ENCODE measurements at places on chromosomes 1 and 21.
A peak's percentile ranks its signal among the peaks of the same experiment; 100 is the strongest.

- no peak for DNase-seq
These were observed 128.7 kb upstream of the F3 start for GRCh38 chr1:94670273-94670672.

DNA sequence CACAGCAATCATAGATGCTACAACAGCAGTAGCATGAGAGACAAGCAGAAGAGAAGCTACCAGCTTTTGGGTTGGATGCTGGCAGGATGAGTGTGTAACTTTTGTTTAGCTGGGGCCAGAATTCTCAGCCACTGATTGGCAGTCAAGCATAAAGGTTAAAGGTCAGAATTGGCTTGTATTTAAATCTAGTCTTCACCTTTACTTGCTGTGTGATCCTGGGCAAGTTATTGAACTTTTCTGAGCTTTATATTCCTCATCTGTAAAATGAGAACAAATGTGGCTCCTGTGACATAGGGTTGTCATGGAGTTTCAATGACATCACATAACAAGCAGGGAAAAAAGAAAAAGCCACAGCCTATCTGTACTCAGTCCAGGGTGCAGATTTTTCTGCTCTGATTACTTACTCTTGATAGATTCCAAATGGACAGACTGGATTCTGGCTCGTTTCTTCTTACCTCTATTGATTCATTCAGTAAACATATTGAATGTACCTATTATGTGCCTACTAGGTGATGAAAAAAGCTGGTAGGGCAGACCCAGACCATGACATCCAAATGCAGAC is 2.8 kb upstream of the AZIN2 start:
- no peak for DNase-seq

GRCh38 chr1:187931776-187932175 is 1103.0 kb downstream of the PLA2G4A start:
- DNase-seq: no peak

- DNase-seq: no peak
These were observed 226.4 kb downstream of the GREM2 start for GRCh38 chr1:240385551-240385950.

DNA sequence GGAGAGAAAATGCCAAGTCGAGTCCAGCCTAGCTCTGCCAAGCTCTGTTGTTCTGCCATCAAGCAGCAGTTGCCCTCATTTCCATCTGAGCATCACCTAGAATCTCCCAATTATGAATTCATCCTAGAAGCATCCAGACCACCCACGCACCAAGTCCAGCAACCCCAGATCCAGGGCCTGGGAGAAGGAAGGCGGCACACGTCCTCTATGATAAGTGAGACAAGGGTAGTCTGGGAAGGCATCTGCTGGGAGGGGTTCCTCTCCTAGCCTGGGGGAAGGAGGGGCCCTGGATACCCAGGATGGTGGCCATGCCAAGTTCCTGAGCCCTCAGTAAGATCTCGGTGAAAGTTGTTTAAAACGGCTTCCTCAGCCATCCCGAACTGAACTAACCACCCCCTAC is 70.7 kb downstream of the VWA5B1 start:
- no peak for DNase-seq

- DNase-seq: no peak
These were observed 4.9 kb upstream of the S100A3 start for GRCh38 chr1:153553830-153554541.

DNA sequence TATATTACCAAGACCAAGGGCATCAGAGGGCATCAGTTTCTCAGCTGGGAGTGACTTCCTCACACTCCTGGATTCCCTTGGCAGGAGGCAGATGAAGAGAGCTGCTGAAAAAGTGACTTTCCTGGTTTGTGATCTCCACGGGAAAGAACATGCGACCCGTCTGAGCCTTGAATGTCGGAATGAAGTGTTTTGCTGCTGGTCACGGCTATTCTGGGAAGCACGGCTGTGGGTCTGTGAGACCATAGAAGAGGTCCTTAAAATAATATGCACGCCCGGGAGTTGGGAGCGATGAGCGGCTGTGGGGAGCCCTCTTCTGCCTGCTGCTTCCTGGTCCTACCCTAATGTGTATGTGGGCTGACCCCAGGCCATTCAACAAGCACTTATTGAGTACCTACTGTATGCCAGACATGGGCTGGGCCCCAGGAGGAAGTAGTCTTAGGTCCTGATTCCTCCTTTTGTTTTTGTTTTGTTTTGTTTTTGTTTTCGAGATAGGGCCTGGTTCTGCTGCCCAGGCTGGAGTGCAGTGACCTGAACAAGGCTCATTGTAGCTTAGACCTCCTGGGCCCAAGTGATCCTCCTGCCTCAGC is 13.2 kb upstream of the UMODL1 start:
- no peak for DNase-seq

DNA sequence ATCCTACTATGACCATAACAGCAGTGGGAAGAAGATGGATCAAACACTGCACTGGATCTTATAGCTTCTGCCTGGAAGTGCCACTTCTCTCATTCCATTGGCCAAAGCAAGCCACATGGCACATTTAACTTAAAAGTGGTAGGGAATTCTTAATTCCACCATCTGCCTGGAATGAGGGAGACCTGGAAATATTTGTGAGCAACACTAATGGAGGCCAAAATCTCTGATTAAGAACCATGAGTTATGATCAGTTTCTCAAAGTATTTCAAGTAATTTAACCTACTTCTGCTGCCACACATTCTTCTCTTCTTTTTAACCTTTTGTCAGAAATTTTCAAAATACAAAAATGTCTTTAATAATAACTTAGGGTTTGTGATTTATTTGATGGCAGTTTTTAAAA is 154.0 kb upstream of the C1orf87 start:
- no peak for DNase-seq

DNA sequence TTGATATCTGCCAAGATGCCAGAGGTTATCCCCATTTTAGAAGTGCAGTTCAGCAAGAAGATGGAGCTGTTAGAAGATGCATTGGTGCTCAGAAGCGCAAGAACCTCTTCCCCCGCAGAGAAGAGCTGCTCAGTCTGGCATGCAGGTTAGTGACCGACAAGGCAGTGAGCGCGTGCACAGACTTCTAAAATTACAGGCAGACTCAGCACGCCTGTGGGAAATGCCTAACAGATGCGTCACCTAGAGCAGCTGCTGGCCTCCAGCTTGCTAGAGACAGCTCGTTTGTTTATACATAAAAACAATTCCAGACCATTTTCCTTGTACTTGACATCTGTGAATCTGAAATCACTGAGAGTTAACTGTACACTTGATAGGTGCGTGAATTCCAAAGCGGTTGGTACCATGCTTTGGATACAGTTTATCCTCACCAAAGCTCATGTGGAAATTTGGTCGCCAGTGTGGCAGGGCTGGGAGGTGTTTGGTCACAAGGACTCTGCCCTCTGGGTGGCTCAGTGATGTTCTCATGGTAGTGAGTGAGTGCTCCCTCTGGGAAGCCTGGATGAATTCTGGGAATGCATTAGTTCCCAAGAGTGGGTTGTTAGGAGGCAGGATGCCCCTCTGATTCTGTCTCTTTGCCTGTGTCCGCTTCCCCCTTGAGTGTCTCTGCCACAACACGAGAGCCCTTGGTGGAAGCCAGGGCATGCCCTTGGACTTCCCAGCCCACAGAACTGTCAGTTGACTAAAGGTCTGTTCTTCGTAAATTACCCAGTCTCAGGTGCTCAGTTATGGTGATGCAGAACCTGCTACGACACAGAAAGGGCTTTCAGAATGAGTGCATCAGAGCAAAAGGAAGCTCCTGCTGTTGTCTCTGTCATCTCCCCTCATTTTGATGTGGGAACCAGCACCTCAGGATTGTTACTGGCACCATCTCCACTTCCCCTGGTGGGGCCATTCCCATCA is 24.4 kb downstream of the SNAP47 start:
- DNase-seq: no peak

GRCh38 chr1:213120386-213120785 is 69.3 kb downstream of the RPS6KC1 start:
- DNase-seq: no peak

DNA sequence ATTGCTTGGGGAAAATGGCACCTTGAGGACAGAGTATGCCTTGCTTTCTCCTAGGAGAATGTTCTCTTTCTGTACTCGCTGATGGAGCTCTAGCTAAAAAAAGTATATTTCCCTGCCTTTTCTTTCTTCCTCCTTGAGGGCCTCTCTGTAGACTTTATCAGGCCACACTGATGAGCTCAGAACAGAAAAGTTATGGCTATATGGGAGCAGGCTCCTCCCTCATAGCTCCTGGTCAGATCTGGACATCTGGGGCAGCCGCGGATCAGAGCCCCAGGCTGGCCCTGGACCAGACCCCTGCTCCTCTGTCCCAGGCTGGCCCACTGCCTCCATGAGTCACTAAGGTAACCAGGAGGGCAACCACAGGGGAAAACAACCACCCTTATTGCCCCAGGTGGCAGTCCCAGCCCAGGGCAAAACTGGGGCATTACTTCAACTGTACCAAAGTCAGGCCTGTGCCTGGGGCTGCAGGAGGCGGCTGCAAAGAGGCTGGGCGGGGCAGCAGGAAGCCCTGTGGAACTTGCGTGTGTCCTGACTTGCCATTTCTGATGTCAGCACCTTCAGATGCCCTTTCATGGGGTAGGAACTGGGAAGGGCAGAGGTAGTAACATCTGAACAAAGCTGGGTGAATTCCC is 26.3 kb upstream of the ZNF648 start:
- no peak for DNase-seq

GRCh38 chr1:59328353-59328752 is 31.5 kb downstream of the FGGY start:
- DNase-seq: no peak

DNA sequence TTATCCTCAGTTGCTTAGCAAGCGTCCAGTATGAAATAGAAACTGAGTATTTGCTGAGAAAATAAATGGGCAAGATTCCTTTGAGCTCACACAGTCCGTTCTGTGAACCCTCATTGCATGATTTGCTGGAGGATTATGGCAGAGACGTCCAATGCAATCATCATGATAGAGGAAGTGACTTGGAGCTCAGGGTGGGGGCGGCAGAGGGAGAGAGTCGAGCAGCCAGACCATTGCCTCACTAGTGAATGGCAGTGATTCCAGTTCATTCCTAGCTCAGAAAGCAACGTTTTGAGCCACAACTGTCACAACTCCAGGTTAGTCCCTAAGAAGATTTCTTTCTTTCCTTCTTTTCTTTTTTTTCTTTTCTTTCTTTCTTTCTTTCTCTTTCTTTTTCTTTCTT is 27.5 kb upstream of the COL9A2 start:
- peak; percentile 78 for DNase-seq

- DNase-seq: no peak
These were observed 749 bp downstream of the FAM163A start for GRCh38 chr1:179743679-179744400.

DNA sequence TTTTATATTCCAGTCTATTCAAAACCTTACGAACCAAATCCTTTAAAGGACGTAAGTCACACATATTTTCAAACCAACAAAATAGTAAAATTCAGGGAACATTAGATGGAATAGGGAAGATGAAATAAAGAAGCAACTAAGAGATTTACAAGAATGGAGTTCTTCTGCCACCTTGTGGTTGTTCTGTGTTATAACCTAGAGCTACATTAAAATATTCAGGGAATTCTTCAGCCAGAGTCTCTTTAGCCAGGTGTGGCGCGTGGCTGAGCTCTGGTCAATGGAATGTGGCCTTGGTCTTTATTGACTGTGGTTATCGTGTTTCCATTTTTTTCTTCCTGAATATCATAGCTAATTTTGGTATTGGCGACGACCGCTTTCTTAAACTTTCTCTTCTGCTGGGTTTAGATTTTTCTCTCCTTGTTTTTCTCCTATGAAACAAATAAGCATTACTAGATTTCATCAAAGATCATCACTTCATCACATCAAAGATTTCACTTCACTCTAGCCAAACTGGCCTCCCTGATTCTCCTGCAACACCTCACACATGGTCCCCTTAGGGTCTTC is 221.3 kb downstream of the MRPL39 start:
- DNase-seq: peak; percentile 88

GRCh38 chr1:29912425-29912824 is 676.1 kb downstream of the PTPRU start:
- DNase-seq: no peak

GRCh38 chr1:241250465-241250864 is 106.5 kb downstream of the RGS7 start:
- peak; percentile 88 for DNase-seq

DNA sequence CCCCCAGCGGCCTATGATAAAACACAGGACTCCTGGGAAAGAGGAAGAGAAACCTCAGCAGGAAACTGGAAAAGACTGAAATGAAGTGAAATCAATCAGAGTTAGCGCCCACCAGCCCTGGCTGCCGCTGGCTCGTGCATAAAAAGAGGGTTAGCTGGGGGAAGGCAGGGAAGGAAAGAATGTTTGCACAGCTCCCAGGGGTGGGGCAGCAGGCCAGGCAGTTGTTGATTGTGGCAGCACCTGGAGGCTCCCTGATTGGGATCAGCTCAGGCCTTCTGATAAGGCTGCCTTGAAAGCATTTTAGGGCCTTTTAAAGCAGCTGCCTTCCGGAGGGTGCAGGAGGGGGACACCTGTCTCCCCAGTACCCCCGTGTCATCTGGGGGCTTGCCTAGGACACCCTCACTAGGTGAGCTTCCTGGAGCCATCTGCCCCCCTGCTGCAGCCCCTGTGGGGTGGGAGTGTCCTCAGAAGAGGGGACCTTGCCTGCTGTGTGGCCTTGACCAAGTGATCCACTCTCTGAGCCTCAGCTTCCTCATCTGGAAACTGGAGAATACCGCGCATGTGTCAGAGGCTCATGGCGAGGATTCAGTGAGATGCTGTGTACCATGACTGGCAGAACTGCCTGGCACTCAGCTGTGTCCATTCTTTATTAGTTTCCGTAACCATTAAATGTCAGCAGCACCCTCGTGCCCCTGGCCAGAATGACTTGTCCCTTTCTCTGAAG is 6.6 kb downstream of the EPHB2 start:
- peak; percentile 31 for DNase-seq

DNA sequence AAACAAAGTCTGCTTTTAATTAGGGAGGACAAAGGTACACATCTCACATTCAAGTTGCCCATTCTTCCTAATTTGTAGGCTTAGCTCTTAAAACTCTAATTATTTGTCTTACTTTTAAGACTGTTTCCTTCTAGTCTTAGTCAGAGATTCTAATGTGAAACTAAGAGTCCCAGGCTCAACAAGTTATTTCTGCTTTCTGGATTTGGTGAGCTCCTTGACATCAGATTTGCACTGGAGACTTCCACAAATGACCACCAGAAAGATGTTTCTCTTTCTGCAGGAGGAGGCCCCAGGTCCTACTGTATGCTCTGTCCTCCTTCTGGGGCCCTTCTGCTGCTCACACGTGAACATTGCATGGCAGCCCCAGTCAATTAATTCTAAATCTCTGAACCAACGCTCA is 194.2 kb upstream of the JUN start:
- DNase-seq: no peak

DNA sequence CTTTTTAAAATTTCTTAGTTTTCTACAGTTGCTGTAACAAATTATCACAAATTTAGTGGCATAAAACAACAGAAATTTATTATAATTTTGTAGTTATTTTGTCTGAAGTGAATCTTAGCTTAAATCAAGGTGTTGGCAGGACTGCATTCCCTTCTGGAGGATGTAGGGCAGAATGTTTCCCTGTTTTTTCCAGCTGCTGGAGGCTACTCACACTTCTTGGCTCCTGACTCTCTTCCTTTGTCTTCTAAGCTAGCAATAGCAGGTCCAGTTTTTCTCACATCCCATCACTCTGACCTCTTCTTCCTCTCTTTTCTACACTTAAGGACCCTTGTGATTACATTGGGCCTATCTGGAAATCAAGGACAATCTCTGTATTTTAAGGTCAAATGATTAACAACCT is 84.1 kb downstream of the PKN2 start:
- no peak for DNase-seq

Measured in NCI-H748 treated with DMSO at 0.1 percent for 48 hours (cell line).